ENCODE measurements at places on chromosomes 2 and 18.

DNA sequence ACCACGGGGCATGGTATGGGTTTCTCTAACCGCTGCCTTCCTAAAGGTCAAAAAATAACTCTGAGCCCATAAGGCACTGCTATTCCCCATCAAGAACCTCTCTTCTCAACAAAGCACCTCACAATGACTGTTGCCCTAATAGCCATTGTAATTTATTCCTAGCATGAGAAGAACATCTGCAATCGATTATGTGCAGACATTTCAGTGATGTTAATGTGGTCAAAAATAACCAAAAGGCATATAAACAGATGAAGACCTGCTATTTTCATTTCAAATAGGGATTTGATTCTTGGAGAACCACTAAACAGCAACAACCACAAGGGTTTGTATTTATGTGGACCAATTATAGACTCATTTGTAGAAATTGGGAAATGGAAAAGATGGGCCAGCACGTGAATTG, 356.6 kb downstream of the FBXO15 start:
- DNase-seq = no peak

DNA sequence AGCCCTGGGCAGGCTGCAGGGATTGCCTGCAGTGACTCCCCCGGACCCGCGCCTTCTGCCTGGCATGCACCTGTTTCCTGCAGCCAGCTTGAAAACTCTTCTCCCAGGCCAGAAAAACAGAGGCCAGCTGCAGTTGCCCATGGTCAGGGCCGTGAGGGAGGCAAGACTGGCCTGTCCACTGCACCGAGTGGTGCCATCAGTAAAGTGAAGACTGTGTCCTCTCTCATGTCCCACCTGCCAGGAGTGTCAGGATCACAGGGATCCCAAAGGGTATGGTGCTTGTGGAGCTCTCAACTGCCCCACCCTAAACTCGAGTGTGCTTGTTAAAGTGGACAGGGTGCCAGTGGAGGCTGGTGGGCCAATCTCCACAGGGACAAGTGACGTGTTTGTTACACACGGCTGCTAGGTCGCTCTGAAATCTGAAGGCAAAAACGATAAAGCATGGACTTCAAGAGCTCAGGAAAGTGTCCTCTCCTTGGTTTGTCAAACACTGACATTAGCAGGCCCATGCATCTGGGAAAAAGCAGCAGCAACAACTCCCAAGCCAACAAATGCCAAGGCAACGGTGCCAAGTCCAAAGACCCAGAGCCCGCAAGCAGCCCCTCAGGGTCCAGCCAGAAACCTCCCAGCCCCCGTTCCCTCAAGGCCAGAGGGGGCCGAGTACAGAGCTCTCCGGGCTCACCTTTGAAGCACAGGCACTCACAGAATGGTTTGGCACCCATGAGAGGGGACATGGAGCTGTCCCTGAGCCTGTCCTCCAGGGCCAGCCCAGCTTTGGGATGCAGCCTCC, 213.2 kb downstream of the HDAC4 start:
- DNase-seq = no peak

- no peak for DNase-seq
Observed at GRCh38 chr2:200756618-200757321, 54.9 kb upstream of the BZW1 start.

GRCh38 chr2:68320118-68320641, 431 bp upstream of the CNRIP1 start:
- no peak for DNase-seq

- DNase-seq = no peak
Observed at GRCh38 chr2:56688661-56689060, 504.9 kb downstream of the CCDC85A start.

DNA sequence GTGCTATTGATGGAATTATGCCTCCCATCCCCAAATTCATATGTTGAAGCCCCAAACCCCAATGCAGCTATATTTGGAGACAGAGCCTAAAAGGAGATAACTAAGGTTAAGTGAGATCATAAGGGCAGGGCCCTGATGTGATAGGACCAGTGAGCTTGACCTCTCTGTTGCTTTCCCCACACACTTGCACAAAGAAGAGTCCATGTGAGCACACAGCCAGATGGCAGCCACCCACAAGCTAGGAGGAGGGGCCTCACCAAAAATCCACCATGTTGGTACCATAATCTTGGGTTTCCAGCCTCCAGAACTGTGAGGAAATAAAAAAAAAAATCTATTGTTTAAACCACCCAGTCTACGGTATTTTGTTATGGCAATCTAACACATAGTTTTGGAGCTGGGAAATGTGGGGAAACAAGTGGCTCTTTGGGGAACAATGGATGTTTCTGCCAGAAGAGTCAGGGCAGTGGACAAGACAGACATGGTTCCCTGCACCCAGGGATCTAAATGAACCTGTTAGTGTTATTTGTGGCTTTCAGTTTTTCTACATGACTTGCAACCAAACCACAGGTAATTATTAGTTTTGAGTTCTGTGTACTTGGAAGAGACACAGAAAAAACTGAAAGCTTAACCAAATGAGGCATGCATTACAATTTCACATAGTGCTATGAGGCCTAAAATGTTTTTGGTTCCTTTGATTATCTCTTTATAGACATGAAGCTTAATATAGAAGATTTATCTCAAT, 259.1 kb downstream of the LTBP1 start:
- DNase-seq = no peak

DNA sequence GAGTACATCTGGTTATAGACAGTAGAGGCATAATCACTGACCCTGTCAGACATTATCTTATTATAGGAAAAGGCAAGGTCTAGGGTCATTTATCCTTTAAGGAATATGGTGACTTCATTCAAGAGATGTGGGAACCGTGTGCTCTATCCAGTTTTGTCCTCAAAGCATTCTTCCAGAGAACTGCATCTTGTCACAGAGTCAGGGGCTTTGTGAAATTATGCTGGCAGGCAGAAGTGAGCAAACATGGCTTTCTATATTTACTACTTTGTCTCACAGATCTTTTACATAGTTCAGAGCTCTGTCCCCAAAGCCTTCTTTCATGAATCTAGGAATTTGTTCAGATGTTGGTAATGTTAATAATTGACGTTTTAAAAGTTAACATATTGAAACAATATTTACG, 177.4 kb downstream of the ASXL3 start:
- DNase-seq = no peak

- DNase-seq = no peak
Observed at GRCh38 chr2:234341306-234341985, 155.4 kb downstream of the ARL4C start.

GRCh38 chr18:21815101-21815500, 74.5 kb downstream of the MIB1 start:
- no peak for DNase-seq

DNA sequence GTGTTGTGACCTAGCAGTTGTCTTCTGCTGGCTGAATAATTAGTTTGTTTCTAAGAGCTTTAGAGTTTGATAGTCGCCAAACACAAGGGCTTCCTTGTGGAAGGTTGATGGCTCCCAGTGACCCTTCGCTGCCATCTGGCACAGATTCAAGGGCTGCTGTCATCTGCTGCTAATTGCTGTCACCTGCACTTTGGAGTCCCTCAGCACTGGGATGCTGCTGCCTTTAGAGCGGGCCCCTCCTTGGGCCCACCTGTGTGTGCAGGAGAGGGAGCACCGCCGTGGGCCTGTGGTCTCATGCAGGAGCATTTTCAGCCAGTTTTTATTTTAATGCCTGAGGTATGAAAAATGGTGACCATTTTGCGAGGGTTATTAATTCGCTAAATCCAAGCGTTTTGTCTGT, 154.0 kb upstream of the NFATC1 start:
- no peak for DNase-seq

GRCh38 chr2:27703638-27704341, 40.1 kb downstream of the SLC4A1AP start:
- DNase-seq = peak; percentile 86

- DNase-seq = no peak
Observed at GRCh38 chr18:45061359-45061758, 380.7 kb downstream of the SETBP1 start.

GRCh38 chr2:17851731-17852585, 26.5 kb upstream of the KCNS3 start:
- no peak for DNase-seq

- DNase-seq = peak; percentile 66
Observed at GRCh38 chr2:62287899-62288880, 92.3 kb downstream of the B3GNT2 start.

GRCh38 chr2:23132823-23133595, 252.0 kb upstream of the KLHL29 start:
- DNase-seq = no peak

GRCh38 chr2:196750291-196750923, 49.1 kb downstream of the GTF3C3 start:
- no peak for DNase-seq

- DNase-seq = no peak
Observed at GRCh38 chr18:76426737-76427305, 68.2 kb downstream of the ZNF516 start.

- no peak for DNase-seq
Observed at GRCh38 chr2:14944562-14945346, 312.2 kb downstream of the LRATD1 start.

DNA sequence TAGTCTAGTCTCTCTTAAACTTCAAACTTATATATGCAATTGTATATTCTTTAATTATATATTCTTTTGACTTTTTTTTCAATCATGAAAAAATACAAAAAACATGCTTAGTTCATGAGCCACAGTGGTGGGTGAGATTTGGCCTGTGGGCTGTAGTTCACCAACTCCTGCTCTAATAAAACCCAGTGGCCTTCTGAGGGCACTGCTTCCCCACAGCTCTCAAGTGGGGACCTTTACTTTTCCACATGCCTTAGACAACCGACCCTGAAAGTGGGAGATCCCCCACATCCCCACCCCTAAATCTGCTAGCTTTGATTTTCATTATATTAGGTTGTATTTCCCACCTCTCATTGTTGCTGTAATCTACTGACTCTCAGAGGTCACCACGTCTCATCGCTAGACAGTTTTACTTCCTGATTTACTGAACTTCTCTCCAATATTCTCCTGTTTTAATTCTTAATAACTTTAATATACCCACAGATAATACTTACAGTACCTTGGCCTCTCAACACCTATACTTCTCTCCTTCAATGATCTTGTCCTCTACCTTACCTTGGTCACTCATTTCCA, 57.3 kb downstream of the ROCK1 start:
- DNase-seq = no peak

- no peak for DNase-seq
Observed at GRCh38 chr2:36170805-36171204, 184.8 kb upstream of the CRIM1 start.

DNA sequence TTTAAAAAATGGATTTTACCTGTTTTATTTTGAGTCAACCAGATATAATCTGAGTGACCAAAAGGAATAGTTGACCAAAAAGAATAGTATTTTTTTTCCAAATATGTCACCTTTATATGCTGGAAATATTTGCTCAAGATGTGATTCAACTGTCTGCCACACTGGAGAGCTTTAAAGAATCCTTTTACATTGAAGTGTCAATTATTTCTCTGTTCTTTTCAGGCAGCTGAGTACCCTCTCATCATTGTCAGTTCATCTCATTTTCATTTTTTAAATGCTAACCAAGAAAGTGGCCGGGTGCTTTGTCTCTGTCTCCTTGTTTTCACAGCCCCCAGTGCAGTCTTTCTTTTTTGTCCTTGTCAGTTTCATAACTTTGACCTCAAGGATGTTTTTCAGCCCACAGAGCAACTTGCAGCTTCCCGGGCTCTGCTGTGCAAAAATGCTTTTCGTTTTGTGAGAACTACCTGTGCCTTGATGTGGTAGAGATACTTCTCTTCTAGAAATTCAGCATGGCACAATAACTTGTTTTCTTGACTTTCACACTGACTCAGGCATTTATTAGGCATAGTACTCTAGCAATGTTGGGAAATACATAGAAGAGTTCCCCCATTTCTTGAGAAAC, 23.4 kb upstream of the CERS6 start:
- DNase-seq = peak; percentile 60

GRCh38 chr2:111905990-111906735, 7.8 kb downstream of the MERTK start:
- no peak for DNase-seq

- no peak for DNase-seq
Observed at GRCh38 chr2:226079196-226079595, 679.7 kb downstream of the NYAP2 start.

GRCh38 chr18:10332452-10332851, 122.0 kb upstream of the APCDD1 start:
- no peak for DNase-seq

- no peak for DNase-seq
Observed at GRCh38 chr2:96601382-96602292, 36.5 kb downstream of the KANSL3 start.

- DNase-seq = no peak
Observed at GRCh38 chr18:62028715-62029114, 135.9 kb upstream of the RNF152 start.

GRCh38 chr2:72669121-72669520, 156.7 kb downstream of the EXOC6B start:
- no peak for DNase-seq

- no peak for DNase-seq
Observed at GRCh38 chr18:62616331-62616805, 93.5 kb downstream of the ZCCHC2 start.

DNA sequence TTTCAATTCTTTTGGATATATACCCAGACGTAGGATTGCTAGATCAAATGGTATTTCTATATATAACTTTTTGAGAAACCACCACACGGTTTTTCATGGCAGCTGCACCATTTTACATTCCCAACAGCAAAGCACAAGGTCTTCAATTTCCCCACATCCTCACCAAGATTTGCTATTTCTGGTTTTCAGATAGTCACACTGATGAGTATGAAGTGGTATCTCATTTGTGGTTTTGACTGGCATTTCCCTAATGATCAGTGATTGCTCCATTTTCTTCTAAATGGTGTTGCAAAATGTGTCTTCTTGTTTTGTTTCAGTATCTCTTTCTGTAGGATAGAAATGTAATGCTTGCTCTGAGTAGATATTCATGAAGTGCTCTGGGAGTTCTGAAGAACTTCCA, 52.0 kb downstream of the ANKRD44 start:
- DNase-seq = no peak

GRCh38 chr2:96887493-96888012, 17.7 kb upstream of the SEMA4C start:
- DNase-seq = no peak

DNA sequence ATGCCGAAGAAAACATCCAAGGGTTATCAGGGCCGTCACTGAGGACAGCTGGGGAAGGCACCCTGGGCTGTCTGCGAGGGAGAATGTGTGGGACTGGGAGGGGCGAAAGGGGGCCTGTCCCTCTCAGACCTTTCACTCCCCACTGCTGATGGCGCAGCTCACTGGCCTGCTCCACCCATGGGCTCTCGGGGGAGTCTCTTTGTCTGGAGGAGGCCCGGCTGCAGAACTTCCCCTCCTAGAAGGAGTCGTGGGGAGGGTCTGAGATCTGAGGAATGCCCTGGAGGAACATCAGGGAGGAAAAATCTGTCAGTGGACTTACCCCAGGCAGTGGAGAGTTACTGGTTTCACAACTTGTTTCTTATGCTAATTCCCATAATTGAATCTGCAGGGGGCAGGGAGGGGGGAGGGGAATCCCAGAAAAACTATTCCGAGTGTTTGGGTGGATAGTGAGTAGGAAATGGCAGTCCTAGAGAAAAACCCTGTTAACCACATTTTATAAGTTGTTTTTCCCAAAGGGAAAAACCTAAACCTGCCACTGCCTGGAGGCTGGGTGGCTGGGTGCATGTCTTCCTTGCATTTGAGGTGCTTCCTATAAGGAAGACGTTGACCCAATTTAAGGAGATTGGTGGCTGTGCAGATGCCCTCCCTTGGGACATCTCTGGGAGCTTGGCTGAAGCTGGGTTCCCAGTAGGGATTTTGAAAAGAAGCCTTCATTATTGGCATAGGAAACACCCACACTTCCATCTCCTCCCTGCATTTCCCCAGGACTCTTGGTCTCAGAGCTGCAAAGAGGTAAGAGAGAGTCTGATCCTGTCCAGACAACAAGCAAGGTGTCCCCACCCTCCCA, 11.7 kb upstream of the SEMA4C start:
- no peak for DNase-seq

- DNase-seq = no peak
Observed at GRCh38 chr2:240360645-240361475, 74.6 kb upstream of the GPC1 start.
